ENCODE measurements at places on chromosomes 12 and 14.
A peak's percentile ranks its signal among the peaks of the same experiment; 100 is the strongest.

GRCh38 chr12:106113042-106113441, 25.7 kb downstream of the NUAK1 start:
- peak; percentile 46 for DNase-seq

GRCh38 chr14:85634205-85634604, 104.3 kb downstream of the FLRT2 start:
- no peak for DNase-seq

- no peak for DNase-seq
Measured at GRCh38 chr12:50082644-50083043, 2.5 kb upstream of the SMARCD1 start.

- DNase-seq, result no peak
Measured at GRCh38 chr14:67557656-67558055, 24.6 kb downstream of the PLEKHH1 start.

DNA sequence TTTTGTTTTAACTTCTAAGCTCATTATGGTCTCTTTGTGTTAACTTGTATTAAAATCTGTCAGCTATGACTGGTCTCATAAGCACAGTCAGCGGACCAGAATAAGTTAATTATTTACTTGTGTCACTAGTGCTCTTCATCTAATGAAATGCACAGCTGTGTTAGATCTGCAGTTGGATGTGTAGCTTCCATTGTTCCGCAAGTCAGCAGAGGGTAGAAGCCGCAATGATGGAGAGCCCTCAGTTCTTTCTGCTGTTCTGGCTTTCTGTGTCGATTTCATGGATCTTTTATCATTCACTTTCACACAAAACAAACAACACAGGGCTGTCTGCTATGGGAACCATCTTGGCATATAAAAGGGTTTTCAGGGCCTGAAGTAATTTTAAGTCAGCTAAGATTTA, 89.3 kb upstream of the RFX4 start:
- DNase-seq, result no peak

GRCh38 chr14:68501614-68502052, 291.2 kb downstream of the ZFP36L1 start:
- no peak for DNase-seq

- peak; percentile 79 for DNase-seq
Measured at GRCh38 chr14:34843011-34843554, 32.1 kb downstream of the BAZ1A start.

DNA sequence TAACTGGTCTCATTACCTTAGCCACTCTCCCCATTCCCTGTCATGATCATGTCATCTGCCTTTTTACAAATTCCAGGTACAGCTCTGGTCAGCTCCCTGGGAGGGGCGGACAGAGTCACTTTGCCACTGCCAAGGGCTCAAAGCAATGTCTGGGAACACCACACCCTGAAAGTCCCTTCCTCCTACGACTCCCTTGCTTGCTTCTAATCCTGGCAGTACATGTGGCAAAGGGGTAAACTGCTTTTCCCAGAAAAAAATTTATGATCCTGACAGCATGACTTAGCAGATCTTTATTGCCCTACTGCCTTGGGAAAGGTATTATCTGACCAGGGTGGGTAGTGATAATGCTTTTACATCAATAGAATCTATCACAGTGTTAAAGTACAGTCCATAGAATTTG, 376.0 kb upstream of the PDE3A start:
- DNase-seq, result no peak

DNA sequence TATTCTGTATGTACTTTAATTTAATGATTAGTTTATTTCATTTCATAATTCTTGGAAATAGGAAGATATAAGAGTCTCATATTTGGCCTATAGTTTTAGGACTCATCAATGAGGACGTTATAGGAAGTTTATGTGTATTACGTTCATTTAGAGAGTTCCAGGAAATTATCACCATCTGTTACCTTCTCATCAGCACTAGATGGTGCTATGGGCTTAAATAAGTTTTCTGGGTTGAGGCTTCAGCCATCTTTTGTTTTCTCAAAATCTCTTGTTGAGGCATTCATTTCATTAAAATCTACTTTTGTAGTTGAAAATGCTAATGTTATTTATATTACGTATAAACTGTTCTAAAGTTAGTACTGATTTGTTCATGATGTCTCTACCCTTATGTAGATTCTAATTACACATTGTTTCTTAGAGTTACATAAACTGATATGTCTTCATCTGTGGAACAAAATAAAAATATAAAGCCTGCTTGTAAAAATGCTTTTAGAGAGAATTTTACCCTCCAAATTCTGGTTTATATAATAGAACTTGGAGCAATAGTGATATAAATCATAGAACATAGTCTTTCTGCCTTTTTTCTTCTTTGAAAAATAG, 89.2 kb downstream of the CFAP54 start:
- DNase-seq, result peak; percentile 63

DNA sequence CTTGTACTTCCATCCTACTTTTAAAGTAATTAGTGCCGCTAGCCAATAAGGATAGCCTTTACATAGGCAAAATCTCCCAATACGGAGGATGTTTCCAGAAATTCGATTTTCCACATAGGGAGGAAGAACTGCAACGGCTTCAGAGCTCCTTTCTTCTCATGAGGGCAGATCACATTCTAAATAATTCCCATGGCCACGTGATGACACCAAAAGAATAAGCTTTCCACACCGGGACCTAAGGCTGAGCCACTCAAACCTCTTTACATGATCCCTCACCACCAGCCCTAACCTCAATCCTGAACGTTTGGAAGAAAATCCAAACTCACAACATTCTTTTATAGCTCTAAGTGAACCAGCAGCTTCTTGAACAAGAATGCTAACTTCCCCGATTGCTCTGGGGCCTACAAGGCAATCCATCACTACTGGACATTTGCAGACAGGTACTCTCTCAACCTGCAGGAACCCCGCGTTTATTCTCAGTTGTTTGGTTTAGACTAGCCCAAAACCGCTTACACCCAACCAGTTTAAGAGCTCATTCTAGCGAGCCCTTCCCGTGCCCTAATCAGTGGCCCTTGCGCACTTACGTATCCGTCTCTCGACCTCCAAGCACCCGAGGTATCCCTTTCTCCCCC, 884 bp downstream of the CAPRIN2 start:
- DNase-seq, result no peak

GRCh38 chr14:31080484-31080883, 54.3 kb upstream of the STRN3 start:
- peak; percentile 79 for DNase-seq

DNA sequence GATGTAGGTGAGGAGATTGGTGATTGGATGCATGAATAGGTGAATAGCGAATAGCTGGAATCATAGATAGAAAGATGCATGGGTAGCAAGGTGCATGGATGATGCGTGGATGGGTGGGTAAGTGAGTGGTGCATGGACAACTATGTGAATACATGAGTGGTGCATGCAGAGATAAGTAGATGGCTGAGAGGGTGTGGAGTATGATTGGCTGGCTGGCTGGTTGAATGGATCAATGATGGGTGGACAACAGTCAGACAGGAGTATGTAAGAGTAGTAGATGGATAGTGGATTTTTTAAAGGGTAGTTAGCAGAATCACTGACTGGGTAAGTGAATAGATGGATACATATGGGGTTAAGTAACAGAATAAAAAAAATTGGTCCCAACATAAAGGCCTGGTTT, 33.9 kb downstream of the SERPINA3 start:
- no peak for DNase-seq

GRCh38 chr12:20985399-20985798, 145.6 kb upstream of the SLCO1B1 start:
- DNase-seq, result no peak

- DNase-seq, result no peak
Measured at GRCh38 chr12:106287364-106287763, 15.2 kb upstream of the TCP11L2 start.

DNA sequence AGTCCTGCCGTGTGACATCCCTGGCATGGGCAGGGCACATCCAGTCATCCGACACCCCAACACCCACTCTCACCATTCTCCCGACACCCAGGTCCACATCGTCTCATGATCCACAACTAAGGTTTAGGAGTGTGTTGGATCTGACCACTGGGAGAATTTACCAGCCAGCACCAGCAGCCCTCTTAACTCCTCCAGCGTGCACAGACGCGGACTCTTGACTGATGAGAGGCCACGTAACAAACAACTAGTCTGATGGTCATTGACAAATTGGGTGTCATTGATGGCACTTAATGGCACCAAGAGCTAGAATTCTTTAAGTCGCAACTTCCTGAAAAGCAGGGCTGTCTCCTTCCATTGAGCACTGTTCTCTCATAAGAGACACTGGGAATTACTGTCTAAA, 203.0 kb upstream of the SFSWAP start:
- DNase-seq, result no peak

GRCh38 chr12:25135531-25136154, 59.3 kb downstream of the DNAI7 start:
- DNase-seq, result peak; percentile 2

- DNase-seq, result no peak
Measured at GRCh38 chr14:100538351-100539002, 48.7 kb downstream of the BEGAIN start.

- DNase-seq, result no peak
Measured at GRCh38 chr12:70555081-70555480, 82.1 kb downstream of the PTPRB start.

GRCh38 chr12:82149045-82149444, 209.1 kb downstream of the CCDC59 start:
- DNase-seq, result no peak

DNA sequence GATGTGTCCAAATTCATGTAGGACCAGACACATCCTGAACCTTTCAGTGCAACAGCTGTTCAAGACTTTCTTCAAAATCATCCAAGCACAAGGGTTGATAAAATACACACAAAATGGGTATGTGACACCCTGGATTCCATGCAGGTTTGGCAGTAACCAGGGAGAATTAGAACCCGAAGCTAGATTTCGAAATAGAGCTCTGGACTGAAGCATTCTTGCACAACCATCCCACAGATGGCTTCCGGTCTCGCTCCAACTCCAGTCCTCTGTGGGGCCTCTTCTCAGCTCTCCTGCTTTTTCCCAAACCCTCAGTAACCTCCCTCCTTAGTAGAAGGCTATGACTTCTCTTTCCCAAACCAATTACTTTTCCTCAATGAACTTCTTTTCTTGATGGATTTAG, 171.3 kb downstream of the TTC7B start:
- no peak for DNase-seq
